ENCODE measurements at places on chromosomes 5 and 9.

DNA sequence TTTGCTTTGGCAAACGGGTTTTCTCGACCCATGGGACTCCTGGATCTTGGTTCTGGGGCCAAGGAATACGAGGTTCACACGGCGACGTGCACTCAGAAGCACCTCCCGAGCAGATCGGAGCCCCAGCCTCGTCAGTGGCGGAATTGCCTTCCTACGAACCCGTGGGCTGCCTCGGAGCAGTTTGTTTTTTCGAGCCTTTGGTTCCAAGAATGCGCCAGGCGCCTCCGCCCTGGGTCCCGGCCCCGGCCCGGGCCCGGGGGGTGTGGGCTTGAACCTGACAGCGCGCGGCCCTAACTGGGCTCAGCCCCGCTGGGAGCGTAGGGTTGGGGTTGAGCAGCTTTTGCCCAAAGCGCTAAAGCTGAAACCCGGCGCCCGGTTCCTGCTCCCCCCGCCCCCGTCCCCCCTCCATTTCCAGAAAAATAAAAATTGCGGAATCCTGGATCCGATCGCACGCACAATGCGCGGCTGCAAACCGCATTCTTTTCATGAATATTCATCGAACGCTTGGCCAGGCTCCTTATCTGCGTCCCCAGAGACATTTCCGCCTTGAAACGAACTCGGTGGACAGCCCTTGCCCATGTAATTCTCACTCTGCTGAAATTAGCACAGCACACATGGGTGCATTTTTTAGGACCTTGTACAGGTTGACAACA, 1.0 kb downstream of the BASP1 start:
- peak; percentile 88 for DNase-seq

DNA sequence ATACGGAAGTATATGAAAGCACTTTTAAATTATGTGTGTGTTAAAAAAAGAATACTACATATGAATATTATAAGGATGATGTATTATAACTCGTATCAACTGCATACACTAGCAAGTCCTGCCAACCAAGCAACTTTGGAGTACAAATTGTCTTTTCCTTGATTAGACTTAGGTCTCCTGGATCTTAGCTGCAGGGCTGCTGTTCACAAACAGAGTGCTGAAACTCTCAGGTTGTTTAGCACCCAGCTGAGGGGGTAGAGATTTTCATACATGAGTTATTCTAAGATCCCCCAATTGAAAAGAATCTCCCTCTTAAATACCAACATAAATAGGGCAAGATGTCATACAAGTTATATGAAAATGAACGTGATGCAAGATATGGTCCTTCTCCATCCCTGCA, 149.8 kb upstream of the TNC start:
- DNase-seq, result no peak

- DNase-seq, result no peak
These were observed 76.7 kb upstream of the GDNF start for GRCh38 chr5:37916525-37916924.

GRCh38 chr9:94973451-94973941, 247.0 kb downstream of the AOPEP start:
- DNase-seq, result no peak

GRCh38 chr9:135926402-135927194, 19.3 kb upstream of the CAMSAP1 start:
- DNase-seq, result peak; percentile 83

DNA sequence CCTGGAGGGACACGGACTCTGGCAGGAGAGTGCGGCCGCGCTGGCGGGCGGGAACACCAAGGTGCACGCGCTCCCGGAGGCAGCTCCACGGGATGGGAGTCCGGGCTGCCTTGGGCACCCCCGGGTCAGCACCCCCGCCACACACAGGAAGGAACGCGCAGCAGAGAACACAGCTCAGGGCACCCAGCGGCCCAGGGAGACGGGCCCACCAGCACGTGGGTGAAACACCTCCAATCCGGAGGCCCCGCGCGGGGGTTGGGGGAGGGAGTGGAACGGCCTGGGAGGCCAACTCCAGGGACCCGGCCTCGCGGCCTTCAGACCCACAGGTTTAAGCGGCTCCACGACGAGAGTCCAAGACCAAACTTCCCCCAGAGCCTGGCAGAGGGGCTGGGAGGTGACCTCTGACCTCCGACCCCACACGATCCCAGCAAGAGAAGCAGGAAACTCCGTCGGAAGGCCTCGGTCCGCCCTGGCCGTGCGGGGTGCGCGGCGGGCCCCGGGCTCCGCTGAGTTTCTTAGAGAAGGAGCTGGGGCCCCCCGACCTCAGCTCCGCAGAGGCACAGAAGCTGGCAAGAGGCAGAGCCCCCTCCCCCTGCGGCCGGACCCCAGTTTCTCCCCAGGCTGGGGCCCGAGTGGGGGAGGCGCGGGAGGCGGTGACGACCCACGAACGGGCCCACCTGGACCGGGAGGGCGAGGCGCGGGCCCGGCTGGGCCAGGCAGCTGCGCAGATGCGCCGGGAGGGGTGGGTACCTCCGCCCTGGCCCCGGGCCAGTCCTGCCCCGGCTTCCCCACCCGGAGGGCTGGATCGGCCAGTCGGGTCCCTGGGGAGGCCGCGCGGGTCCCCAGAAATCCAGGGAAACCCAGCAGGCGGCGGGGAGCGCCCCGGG, 851 bp downstream of the NACC2 start:
- DNase-seq, result peak; percentile 91

DNA sequence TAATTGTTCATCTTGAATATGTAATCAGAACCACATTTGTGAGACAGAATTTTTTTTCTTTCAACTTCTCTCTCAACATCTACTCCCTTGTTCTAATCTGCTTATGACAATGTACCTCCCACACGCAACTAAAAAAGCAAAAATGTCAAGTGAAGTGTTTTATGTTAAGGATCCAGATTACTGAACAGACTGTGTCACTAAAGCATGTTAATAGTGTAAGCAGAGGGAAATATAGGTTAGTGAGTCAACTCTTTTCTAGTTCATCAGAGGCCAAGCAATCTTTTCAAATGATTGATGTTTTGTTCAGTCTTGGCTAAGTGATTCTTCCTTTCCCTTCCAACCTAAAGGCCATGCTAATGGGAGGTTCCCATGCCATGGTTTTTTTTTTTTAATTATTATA, 34.7 kb upstream of the IDNK start:
- no peak for DNase-seq

- DNase-seq, result no peak
These were observed 14.9 kb downstream of the RASGRF2 start for GRCh38 chr5:80975065-80975464.

DNA sequence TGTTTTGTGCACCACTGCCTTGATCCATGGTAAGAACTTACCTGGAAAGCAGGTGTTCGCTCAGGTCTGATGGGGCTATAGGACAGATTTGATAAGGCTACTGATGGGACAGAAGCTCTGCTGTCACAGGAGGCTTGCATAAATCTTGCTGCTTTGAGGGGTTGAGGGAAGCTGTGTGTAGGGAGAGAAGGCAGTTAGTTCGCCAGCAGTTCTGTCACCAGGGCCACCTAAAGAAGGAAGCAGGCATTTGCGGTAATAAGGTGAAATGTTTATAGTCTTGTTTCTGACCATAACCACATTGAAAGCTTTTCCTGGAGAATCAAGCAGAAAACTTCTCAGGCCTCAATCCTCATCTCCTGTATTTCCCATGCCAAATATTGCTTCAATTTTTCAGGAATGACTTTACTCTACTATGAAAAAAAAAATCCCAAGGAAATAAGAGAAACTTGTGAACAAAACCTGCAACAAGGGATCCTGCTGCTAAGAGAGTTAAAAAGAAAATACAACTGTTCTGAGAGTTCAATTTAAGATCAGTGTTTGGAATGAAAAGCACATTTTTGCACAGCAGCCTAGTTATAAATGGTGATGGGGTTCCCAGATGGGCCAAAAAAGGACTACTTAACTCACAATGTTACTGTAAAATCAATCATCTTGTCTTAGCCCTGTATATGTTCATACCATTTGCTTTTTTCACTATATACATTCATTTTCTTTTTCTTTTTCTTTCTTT, 122.0 kb upstream of the RANBP3L start:
- DNase-seq, result no peak

DNA sequence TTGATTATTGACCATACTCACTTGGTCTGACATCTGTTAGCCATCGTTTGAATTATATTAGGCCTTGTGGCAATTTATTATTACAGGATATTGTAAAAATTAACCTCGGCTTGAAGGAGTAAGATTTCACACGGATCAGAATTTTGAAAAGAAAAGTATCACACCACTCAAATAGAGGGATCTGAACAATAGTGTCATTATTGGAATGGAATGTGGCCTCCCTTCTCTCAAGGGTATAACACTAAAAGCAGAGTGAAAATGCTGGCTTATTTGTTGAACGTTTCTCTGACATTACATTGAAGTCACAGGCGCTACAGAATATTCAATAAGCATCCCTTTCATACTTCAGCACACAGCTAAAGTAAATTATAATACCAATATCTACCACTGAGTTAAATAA, 509.3 kb downstream of the CTNND2 start:
- DNase-seq, result no peak

DNA sequence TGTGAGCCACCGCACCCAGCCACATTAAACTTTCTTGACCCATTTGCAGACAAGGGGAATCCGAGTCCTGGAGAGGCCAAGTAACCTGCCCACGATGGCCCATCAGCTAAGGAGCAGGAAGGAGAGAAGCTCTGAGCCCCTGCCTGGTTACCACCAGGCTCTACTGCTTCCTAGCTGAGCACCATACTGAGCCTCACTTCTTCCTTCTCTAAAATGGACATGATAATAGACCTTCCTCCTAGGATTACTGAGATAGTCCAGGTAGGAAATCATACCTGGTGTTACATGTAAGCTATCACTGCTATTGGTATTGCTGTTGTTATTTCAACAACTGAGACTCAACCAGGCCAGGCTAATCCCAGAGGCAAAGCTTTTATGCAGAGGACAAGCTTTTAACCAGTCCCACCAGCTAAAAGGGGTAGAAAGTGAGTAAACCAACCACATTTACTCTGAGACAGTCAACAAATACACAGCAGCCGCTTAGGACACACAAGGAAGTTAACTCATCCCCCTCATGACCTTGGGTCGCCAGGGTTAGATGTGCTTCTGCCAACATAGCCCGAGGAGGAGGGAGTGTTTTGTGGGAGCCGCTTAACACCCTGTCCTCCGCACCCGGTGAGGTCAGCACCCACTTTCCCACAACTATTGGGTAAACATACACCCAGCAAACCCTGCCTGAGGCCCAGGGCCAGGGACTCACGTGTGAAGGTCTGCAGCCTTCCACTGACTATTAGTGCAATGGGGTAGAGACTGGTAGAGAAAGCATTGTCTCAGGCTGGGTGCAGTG, 20.6 kb upstream of the PTGES start:
- DNase-seq, result peak; percentile 78

DNA sequence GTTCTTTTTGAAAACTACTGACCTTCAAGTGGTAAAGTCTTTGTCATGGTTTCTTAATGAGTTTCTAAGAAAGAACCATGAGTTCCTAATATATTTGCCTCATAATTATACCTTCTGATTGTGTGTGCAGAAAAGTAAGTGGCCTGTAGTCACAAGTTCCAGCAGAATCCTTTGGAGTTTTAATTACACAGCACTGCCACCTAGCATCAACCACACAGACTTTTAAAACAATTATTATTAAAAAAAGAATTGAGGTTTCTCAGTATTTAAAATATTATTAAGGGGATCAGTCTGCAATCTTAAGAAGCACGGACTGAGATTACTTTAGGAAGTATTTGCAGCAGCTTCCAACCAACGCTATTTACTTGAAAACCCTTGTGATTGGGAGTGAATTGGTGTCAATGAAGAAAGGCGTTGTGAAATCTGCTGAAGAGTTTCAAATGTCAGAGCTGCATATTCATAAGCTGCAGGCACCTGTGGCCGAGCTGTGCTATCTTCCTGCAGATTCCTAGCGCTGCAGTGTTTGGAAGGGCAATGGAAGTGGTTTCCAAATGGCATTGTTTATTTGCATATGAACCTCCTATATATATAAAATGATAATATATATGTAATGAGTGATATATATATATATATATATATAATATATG, 1074.2 kb upstream of the WWC1 start:
- DNase-seq, result no peak

DNA sequence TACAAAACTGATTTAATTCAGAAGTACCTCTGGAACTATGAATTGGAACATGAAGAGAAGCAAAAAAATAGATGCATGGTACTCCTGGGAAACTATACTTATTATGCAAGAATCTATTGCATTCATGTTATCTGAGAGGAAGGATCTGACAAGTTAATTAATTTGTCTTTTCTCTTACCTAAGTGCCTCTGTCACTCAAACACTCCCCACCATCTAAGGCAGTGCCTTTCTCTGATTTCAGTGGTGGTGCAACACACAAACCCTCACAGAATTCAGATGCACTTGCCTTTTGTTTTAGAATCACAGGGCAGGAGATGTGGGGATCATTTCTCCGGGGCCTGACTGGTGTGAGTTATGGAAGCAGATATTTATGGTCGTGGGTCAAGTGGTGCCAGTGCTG, 52.5 kb upstream of the C9orf72 start:
- no peak for DNase-seq
